ENCODE measurements at places on chromosomes 2 and 18.

DNA sequence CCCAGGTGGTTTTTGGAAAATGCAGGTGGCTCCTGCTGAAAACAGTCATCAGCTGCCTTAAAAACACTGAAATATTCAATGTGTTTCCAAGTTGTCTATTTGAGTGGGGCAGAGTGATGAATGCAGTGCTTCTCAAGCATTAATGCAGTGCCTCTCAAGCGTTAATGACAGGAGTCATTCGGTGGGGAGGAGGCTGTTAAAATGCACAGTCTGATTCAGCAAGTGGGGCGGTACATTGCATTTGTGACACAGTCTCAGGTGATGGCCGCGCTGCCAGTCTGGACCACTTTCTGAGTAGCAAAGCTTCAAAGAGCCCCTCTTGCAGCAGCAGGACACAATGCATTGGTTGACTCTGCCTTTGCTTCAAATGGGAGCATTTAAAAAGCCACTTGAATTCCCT is 231.4 kb upstream of the RGPD4 start:
- no peak for DNase-seq

- DNase-seq = no peak
Observed at GRCh38 chr18:23387265-23387664, 65.8 kb upstream of the RIOK3 start.

GRCh38 chr2:143497726-143498125 is 368.5 kb downstream of the ARHGAP15 start:
- DNase-seq = no peak

GRCh38 chr2:225002656-225003045 is 39.6 kb downstream of the DOCK10 start:
- no peak for DNase-seq

GRCh38 chr2:96921561-96922319 is 51.9 kb upstream of the SEMA4C start:
- no peak for DNase-seq

Measured in right kidney (tissue), 9 donors.